T1000 (cell line): ENCODE measurements at places on chromosomes 6 and 20.

DNA sequence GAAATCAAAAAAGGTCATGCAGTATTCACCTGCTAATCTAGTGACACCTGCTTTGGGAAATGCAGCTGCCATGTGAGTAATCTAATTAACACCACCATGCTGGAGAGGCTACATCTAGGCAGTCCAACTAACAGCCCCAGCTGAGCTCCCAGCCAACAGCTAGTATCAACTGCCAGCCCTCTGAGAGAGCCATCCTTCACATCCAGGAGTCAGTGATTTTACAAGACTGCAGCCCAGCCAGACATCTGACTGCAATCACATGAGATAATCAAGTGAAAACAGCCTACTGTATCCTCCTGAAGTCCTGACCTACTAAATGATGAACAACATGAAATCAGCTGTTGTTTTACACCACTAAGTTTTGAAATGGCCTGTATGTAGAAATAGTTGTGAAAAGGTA, 298.4 kb downstream of the TRDN start:
- DNase-seq, result no peak

DNA sequence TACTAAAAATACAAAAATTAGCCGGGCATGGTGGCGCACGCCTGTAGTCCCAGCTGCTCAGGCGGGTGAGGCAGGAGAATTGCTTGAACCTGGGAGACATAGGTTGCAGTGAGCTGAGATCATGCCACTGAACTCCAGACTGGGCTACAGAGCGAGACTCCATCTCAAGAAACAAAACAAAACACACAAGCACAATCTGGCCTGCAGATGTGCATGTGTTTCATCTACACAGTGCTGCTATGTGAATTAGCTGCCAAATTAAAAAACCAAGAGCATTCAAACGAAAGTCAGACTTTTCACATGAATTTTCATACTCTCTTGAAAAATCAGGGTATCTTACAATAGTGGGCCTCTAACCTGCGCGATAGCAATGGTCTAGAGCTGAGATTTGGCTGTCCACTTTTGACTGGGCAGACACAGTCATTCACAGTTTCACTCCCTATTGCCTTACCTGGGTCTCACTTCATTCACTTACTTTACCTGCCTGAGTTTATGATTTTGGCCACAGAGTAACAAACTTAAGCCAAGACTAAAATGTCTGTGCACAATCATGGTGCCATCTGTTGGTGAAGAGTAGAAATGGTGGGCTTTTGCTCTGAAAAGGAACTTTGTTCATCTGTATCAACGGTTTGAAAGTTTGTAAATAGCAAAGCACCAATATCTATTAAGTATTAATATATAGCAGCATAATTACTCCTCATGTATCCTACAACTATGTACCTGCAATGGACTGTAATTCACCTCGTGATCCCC, 138.5 kb upstream of the UST start:
- no peak for DNase-seq

- DNase-seq, result no peak
Observed at GRCh38 chr6:39441301-39441700, 118.8 kb upstream of the KCNK16 start.

DNA sequence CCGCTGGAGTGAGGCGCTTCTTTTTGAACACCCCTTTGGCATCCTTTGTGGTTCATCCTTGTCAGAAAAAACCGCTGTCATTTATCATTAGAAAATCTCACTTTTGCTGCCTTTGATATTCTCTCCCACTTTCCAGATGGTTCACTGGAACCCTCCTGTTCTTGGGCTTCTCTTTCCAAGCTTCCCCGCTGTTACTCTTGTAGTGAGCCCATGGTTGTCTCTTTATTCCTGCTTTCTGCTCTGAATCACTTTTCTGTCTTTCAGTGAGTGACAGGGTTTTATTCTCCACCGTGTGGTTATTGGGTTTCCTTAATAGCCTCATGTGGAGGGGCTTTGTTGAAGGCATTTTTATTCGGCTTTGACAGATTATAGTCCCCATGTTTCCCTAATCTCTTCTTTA, 117.0 kb downstream of the FARS2 start:
- no peak for DNase-seq

GRCh38 chr6:113121571-113121970, 735.6 kb upstream of the MARCKS start:
- no peak for DNase-seq

DNA sequence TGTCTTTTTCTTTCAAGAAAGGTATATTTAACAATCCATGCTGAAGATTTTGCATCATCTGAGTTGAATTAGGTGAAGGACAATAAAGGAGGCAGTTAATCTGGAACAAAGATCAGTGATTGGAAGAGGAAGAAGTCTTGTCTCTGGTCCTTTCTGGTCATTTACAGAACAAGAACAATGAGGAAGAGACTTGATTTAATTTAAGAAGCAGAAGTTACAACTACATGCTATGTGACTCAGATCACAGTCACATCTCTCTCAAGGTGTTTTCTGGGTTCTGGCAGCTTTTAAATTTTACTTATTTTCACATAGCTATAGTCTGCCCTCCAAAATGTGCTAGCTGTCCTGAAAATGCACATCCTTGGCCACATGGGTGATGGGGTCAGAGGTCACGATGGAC, 53.5 kb upstream of the DEK start:
- no peak for DNase-seq

GRCh38 chr20:8647961-8648441, 420.9 kb upstream of the PLCB4 start:
- DNase-seq, result no peak

- no peak for DNase-seq
Observed at GRCh38 chr6:1797801-1798200, 188.1 kb downstream of the FOXC1 start.

DNA sequence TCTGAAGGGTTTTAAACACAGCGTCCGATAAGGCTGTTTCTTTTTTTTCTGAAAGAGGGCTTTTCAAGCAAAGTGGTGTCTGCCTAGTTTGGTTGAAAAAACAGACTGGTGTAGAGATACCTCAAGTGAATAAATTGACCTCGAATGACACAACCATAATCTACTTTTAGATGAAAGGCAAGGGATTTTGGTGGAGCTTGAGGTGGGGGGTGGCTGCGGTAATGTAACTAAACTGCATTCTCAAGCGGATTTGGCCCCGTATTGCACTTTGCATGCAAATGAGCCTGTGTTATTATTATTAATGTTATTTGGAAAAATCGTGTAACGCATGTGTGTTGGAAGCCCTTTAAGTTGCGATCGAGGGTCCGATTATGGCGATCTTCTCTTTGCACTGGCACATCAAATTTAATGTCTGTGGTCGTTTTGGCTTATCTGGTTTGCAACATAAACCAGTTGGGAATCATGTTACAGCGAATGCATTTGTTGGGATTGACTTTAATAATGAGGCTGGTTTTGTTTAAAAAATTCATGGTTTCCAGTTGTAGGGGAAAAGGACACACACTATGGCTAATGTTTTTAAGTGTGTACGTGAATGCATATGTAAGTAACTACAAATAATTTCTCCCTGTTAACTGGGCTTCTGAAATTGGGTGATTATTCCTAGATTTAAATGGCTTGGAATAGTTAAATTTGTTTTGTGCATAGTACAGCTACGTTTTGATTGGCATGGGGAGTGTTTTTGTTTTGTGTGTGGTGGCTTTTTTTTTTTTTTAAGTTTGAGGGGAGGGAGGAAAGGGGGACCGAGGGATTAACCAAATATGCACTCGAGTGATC, 1.0 kb downstream of the JARID2 start:
- DNase-seq, result no peak

DNA sequence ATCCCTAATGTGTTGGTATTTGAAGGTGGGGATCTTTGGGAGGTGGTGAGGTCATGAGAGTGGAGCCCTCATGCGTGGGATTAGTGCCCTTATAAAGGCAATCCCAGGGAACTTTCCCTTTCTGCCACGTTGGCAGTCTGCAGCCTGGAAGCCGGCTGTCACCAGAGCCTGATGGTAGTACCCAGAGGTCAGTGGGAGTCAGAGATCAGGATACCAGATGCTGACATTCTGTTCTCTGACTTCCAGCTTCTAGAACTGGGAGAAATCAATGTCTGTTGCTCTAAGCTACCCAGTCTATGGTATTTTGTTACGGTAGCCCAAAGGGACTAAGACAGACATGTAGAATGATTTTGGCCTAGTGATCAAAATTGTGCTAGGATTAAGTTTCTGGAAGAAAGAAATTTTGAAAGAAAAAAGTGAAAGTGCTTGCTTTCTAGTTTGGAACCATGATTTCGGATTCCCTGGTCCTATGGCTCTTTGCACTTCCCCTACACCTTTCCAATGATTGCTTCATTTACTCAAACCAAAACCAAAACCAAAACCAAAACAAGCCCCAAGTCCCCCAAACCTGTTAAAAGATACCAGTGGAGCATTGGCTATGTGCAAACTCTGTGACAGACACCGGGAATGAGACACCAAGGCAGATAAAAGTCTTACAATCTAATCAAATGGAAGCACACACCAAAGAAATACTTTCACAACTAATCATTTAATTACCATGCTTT, 173.7 kb upstream of the ZNF217 start:
- DNase-seq, result no peak

GRCh38 chr6:150116200-150116800, 26.5 kb upstream of the PPP1R14C start:
- DNase-seq, result no peak

GRCh38 chr6:148700741-148701311, 46.0 kb upstream of the UST start:
- no peak for DNase-seq

DNA sequence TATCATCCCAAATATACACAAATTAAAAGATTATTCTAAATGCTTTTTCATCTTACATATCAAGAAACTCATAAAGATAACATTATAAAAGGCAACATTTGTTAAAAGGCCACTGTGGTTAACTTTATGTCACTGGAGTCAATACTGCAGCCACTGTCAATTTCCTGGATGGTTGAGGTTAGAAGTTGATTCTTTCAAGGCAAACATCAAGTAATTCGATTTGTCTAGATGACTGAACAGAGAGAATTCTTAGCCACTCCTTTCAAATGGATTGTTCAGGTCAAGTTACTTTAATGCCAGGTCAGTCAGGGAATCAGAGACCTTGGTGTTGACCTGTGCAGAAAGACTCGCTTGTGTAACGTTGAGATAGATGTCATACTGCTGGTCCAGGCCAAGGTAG, 44.4 kb upstream of the SIM1 start:
- DNase-seq, result no peak

DNA sequence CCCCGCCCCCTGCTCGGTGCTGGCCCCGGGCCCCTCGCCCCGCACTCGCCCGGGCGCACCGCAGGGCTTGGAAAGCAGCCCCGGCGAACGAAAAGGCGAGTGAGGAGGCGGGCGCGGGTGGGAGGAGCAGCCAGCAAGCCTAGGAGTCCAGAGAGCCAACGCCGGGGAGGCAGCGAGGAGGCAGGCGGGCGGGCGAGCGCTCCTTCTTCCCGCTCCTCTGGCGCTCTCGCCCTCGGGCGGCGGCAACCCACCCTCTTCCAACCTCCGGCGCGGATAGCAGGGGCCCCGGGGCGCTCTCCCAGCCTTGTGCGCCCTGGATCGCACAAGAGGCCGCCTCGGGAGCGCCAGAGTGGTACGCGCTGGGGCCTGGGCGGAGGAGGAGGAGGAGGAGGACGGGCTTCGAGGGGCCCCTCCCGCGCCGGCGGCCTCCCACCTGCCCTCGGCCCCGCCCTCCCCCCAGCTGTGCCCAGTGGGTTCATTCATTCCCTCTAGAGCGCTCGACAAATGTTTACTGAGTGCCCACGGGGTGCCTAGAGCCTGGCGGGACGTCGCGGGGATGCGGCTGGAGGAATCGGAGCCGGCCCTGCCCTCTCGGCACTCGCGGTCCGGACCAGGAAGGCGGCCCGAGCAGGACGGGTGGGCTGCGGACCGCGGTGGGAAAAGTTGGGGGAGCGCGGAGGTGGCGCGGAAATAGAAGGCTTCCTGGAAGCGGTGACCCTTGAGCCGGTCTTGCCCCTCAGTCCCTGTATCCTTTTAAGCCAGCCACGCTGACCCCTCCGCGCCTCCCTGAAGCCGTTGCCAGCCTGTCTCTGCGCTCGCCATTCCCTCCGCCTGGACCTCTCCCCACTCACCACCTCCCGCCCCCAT, at the start of gene BMP7:
TSS of gene BMP7 (minus strand) at position 351 of the 867 bp plus-strand sequence. CDS start 519 bp downstream, outside the sequence.
- no peak for DNase-seq

- DNase-seq, result no peak
Observed at GRCh38 chr6:12200015-12200564, 90.1 kb upstream of the EDN1 start.

DNA sequence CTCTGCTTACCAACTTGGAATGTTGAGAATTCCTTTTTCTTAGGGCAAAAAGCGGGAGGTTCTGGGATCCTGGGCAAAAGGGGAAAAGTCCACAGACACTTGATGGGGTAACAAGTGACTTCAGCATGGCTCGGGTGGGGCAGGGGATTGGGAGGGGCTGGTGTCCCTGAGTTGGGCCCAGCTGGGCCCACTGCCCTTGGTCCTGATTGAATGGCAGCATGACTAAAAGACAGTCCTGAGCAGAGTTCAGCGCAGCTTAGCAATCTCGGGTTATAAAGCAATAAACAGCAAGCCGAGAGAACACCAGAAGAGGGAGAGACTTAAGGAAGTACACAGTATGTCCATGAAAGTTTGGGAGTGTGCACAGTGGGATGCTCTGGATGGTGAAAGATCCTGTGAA, 5.6 kb downstream of the PPP2R5D start:
- DNase-seq, result no peak

DNA sequence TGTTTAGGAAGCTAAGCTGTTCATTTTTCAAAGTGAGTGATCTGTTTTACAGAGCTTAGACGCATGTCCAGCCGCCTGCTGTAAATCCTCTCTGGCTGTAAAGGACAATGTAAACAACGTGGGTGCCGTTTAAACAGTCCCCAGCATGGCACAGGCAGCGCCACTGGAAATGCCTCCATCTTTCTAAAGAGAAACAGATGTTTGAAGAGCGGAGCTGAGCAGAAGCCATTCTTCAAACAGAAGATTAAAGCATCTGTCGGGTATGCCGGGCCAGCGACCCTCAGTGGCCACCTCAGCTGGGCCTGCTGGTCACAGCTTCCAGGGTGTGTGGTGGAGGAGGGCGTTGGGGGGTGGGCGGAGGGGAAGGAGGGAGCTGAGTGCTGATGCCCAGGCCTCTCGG, 138.6 kb downstream of the ERMARD start:
- DNase-seq, result no peak

GRCh38 chr6:42138630-42139619, 3.5 kb downstream of the C6orf132 start:
- DNase-seq, result no peak

- no peak for DNase-seq
Observed at GRCh38 chr6:158783167-158783450, 36.1 kb downstream of the EZR start.

DNA sequence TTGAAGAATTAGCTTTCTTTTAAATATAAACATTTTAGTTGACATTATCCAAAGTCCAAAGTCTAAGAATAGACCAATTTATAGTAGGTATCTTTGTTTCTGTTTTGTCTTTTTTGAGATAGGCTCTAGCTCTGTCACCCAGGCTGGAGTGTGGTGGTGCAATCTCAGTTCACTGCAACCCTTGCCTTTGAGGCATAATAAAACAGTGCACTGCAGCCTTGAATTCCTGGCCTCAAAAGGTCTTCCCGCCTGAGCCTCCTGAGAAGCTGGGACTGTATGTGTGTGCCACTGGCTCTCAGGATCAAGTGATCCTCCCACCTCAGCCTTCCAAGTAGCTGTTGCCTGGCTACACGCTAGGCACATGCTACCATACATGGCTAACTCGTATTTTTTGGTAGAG, 135.4 kb downstream of the REV3L start:
- DNase-seq, result no peak

- no peak for DNase-seq
Observed at GRCh38 chr6:11353921-11354389, 121.5 kb upstream of the NEDD9 start.

- DNase-seq, result no peak
Observed at GRCh38 chr6:137145421-137145820, 28.0 kb downstream of the IL22RA2 start.

GRCh38 chr6:147560670-147561069, 52.2 kb downstream of the SAMD5 start:
- DNase-seq, result no peak
